ENCODE measurements at places on chromosomes 13 and 19. TPM values are rescaled to one million over a fixed set of nuclear protein-coding genes. Genes with fewer than 3 reads are reported as not detected.

Gene ZNF836
- total RNA-seq, result not detected

Gene EVI5L
- total RNA-seq, result 15.0 TPM

Gene LRRC4B
- 0.89 TPM for total RNA-seq

Gene RNF225
- total RNA-seq, result 1.2 TPM

Gene CLEC17A
- not detected for total RNA-seq

Gene ONECUT3
- 22.1 TPM for total RNA-seq

Gene MAG
- 0.17 TPM for total RNA-seq

Gene PALM
- total RNA-seq, result 43.7 TPM

Gene CYP2A7
- not detected for total RNA-seq

Gene RFPL4AL1
- not detected for total RNA-seq

Gene C5AR2
- total RNA-seq, result 0.12 TPM

Gene LGALS14
- total RNA-seq, result not detected

Gene CNMD
- total RNA-seq, result not detected

Gene FAM174C
- 77.1 TPM for total RNA-seq

Gene ATP8A2
- total RNA-seq, result not detected

Gene C13orf42
- total RNA-seq, result not detected

Gene NALCN
- not detected for total RNA-seq

Gene CCNA1
- not detected for total RNA-seq
